Activated CD8-positive, alpha-beta memory T cell treated with anti-CD3 and anti-CD28 coated beads for 4 hours (primary cell): ENCODE measurements at places on chromosomes 16 and 17.
A peak's percentile ranks its signal among the peaks of the same experiment; 100 is the strongest.

GRCh38 chr16:57341441-57342303 is 16.9 kb upstream of the CCL22 start:
- DNase-seq = no peak

DNA sequence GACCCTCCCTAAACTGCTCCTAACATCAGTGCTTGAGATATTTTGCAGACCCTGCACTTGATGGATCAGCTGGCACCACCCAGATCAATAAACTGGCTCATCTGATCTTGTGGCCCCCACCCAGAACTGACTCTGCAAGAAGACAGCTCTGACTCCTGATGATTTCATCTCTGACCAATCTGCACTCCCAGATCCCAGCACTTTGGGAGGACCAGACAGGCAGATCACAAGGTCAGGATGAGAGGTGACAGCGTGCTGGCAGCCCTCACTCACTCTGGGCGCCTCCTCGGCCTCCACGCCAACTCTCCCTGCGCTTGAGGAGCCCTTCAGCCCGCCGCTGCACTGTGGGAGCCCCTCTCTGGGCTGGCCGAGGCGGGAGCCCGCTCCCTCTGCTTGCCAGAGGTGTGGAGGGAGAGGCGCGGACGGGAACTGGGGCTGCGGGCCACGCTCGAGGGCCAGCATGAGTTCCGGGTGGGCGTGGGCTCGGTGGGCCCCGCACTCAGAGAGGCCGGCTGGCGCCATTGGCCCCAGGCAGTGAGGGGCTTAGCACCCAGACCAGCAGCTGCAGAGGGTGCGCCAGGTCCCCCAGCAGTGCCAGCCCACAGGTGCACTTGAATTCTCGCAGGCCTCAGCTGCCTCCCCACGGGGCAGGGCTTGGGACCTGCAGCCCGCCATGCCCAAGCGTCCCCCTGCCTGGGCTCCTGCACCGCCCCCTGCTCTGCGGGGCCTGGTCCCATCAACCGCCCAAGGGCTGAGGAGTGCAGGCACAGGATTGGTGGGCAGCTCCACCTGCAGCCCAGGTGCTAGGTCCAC is 2.4 kb upstream of the C16orf54 start:
- no peak for DNase-seq

DNA sequence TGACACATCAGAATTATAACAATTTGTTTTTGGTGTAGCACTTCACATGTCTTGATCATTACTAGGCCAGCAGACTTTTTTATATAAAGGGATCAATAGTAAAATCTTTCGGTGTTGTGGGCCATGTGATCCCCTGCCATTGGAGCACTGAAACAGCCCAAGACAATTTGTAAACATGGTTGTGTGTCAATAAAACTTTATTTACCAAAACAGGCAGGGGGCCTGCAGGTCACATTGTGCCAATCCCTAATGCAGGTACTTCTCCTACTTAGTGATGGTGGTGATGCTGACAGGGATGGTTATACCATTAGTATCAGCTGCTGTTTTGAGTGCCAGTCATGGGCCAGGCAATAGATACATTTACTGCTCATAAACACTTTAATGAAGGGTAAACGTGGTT is 319.9 kb downstream of the SNX29 start:
- no peak for DNase-seq

- DNase-seq = no peak
These were observed 42.2 kb downstream of the RPTOR start for GRCh38 chr17:80586846-80587228.

DNA sequence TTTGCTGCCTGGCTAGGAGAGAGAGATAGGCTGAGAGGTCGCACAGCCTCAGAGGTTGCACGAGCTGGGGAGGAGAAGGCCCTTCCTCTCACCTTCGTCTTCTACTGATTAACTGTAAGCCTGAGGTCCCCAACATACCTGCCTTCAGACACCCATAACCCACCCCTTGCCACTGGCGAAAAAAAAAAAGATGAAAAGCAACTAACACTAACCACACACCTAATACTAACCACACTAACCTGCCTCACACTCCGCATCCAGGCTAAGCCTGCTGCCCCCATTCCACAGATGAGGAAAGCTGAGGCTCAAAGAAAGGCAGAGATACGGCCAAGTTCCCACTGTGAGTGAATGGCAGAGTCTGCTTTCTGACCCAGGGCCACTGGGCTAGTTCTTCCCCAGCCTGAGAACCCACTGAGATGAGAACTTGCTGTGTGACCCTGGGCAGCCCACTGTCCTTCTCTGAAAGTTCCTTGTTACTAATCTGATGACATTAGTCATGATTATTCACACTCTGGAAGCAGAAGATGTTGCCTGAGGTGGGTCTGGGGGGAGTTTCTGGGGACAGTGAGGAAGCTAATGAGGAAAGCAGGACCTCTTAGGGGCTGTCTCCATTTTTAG is 4.6 kb downstream of the IL21R start:
- DNase-seq = no peak

- DNase-seq = no peak
These were observed 393.2 kb upstream of the MAF start for GRCh38 chr16:79993629-79994209.

DNA sequence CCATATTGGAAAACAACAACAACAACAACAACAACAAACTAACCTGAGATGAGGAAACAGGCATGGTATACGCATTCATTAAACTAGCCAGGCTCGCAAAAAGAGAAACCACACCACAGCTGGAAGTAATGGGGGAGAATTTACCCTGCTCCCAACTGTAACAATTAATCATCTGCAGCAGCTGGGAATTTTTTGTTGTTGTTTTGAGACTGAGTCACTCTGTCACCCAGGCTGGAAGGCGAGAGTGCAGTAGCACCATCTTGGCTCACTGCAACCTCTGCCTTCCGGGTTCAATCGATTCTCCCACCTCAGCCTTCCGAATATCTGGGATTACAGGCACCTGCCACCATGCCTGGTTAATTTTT is 16.3 kb downstream of the PRPSAP1 start:
- no peak for DNase-seq

GRCh38 chr17:73343739-73344454 is 32.1 kb upstream of the CDC42EP4 start:
- no peak for DNase-seq

DNA sequence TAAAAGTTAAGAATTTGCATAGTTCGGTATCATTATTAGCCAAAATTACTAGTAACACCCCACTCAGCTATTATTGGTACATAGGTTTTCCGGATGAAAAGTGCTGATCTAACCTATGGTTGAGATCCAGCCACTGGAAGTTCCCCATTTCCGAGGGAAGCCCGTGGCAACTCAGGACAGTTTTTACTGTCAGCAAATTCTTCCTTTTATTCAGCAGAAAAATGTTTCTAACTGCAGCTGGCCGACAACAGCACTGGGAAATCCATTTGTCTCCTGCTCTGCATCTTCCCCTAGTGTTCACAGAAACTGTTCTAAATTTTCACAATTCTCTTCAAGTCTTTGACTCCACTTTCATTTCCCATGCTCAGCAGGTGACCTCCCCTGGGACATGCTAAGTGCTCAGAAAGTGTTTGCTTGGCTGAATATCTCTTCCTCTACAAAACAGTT is 15.5 kb upstream of the MMD start:
- no peak for DNase-seq

DNA sequence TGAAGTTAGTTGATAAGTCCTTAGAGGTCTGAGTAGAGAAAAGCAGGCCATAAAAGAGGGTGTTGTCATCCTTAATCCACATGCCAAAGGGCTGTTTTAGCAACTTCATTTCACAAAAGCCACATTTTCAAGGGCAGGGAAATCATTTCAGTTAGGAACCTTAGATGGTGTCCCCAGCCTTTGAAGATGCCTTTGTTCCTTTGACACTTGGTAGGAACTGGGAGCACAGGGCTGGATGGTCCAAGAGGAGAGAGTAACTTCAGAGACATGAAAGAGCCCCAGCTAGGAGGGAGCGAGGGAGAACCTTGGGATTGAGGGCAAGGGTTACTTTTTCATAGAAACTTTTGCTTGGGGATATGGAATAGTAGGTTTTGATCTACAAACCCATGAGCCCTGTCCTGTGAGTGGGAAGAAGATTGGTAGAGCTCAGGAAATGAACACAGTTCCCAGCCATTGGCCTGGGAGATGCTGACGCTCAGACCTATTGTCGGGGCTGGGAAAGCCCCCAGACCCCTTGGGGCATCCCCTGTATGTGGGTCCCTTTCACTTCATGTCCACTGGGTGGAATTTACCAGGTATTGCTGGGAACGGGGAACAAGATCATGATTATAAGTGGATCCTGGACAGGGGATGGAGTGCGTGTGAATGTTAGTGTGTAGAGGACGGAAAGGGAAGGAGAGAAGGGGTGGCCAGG is 18.9 kb downstream of the MSI2 start:
- DNase-seq = no peak

DNA sequence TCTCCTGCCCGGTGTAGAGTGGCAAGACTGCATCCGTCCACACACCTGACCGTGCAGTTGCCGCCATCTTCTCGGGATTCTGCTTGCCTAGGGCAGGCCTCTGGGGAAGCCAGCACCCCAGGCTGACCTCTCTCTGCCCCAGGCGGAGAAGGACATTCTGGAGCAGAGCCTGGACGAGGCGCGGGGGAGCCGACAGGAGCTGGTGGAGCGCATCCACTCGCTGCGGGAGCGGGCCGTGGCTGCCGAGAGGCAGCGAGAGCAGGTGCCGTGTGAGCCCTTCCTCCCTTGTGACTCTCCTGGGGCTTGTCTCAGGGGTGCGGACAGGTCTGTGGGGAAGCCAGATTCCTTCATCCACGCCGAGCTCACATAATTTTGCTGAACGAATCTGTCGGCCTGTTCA is 19.8 kb downstream of the CARD14 start:
- no peak for DNase-seq

- DNase-seq = no peak
These were observed 108.3 kb upstream of the ZNF750 start for GRCh38 chr17:82948081-82948511.

- peak; percentile 76 for DNase-seq
These were observed 109.5 kb downstream of the YPEL2 start for GRCh38 chr17:59440757-59441463.

GRCh38 chr16:70676675-70677498 is 9.0 kb downstream of the MTSS2 start:
- DNase-seq = no peak

DNA sequence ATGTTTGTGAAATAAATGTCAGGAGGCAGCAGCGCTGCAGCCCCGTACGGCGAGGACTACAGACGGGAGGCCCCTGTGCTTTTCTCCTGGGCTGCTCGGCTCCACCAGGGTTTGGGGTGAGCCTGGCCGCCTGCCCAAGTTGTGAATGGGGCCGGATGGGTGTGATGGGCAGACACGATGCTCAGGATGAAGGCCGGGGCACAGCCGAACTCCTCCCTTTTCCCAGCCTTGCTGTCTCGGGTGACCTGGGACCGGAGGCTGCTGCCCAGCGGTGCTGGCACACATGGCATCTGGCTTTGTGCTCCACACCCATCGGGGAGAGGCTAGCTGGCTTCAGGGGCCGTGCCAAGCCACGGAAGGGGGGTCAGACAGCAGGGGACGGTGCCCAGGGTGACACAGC is 34.2 kb upstream of the ZFPM1 start:
- no peak for DNase-seq

GRCh38 chr17:30344283-30345088 is 10.6 kb upstream of the TMIGD1 start:
- DNase-seq = no peak

DNA sequence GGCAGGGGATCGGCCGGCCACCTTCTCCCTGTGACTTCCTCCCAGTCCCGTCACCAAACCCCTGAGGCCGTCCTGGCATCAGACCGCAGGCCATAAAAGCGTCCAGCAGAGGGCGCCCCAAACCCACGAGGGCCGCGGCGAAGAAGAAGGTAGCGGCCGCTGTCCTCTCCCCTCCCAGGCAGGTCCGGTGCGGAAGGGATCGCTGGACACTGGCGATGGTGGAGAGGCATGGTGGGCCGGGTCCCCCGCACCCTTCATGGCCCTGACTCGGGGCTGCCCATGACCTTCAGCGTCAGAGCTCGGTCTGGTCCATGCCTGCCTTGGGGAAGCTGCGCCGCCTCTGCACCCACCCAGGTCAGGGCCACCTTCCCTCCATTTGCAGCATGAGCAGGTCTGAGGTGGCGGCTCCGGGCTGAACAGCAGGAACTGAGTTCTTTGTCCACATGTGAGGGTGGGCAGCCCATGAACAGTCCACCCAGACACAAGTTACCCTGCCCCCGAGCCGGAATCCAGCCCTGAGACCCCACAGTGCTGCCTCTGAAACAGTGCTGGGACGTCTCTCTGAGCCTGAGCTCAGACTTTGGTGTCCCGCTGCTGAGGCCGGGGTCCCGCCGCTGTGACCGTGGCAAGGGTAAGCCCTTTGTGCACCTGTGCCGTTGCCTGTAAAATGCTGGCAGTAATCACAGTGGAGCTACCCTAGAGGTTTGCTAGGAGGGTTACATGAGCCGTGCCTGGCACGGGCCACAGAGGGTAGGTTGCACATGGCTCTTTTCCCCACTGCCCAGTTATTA is 40.8 kb upstream of the CMIP start:
- peak; percentile 53 for DNase-seq

GRCh38 chr17:63514974-63515373 is 8.2 kb upstream of the KCNH6 start:
- no peak for DNase-seq

DNA sequence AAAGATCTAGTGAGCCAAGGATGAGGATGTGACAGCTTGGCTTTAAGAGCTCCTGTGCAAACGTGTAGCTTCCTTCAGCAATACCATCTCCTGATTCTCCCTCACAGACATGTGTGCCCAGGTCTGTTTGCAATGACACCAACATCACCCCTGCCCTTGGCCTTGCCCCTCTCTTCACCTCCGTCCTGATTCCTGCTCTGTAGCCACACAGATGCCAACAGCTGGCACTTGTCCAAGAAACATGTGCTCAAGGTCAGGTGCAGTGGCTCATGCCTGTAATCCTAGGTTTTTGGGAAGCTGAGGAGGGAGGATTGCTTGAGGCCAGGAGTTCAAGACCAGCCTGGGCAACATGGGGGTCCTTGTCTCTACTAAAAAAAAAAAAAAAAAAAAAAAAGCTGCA is 103.8 kb upstream of the CRHR1 start:
- DNase-seq = no peak

DNA sequence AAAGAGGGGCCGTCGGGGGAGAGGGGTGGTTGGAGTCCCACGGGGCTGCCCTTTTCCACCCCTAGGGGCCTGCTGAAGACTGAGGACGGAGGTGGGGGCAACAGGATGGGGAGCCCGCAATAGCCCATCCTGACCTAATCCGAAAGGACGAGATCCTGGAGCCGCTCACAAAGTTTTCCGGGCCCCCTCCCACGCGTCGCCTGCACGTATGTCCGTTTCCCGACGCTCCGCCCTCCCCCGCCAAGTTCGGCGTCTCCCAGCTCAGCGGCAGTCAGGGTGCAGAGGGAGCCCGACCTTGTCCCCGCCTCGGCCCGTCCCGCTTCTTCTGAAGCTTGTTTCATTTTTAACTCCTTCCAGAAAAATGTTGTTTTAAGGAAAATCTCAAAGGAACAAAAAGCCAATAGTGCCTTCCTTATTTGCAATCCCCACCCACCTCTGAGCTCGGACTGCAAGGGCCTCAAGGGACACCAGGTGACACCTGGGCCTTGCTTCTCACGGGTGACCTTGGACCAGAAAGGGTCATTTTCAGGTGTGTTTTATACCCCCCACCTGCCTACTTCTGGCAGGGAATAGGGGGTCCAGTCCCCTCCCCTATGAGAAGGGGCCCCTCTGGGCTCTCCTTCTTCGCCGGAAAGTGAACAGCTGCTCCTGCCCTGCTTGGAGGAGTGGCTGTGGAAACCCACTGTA is 3.4 kb upstream of the ZNF423 start:
- no peak for DNase-seq

- no peak for DNase-seq
These were observed 145.3 kb downstream of the FOXL1 start for GRCh38 chr16:86723689-86724088.

GRCh38 chr16:15542261-15542660 is 100.7 kb downstream of the MARF1 start:
- DNase-seq = no peak

- DNase-seq = no peak
These were observed 25.6 kb upstream of the MAP2K6 start for GRCh38 chr17:69388822-69389442.

- DNase-seq = no peak
These were observed 22.2 kb upstream of the ALKBH5 start for GRCh38 chr17:18161207-18162145.
